ENCODE measurements at places on chromosomes 12 and 14.

GRCh38 chr12:38384816-38385378 is 68.3 kb downstream of the ALG10B start:
- no peak for DNase-seq

- DNase-seq, result no peak
Observed at GRCh38 chr14:105198588-105198987, 17.5 kb upstream of the NUDT14 start.

- no peak for DNase-seq
Observed at GRCh38 chr14:51867741-51868140, 7.3 kb downstream of the GNG2 start.

- DNase-seq, result no peak
Observed at GRCh38 chr12:7303230-7303629, 642 bp upstream of the ACSM4 start.

Data from cerebellar nuclear complex (tissue), 1 donor.